CD4-positive, alpha-beta T cell treated with Interferon gamma for 1 hour (primary cell): ENCODE measurements at places on chromosomes 3 and 15.

GRCh38 chr15:82045179-82045891, 483 bp downstream of the MEX3B start:
- no peak for DNase-seq

- DNase-seq, result no peak
These were observed 638.8 kb upstream of the GRM7 start for GRCh38 chr3:6222069-6222468.

GRCh38 chr15:68464448-68465090, 32.6 kb upstream of the ITGA11 start:
- no peak for DNase-seq

DNA sequence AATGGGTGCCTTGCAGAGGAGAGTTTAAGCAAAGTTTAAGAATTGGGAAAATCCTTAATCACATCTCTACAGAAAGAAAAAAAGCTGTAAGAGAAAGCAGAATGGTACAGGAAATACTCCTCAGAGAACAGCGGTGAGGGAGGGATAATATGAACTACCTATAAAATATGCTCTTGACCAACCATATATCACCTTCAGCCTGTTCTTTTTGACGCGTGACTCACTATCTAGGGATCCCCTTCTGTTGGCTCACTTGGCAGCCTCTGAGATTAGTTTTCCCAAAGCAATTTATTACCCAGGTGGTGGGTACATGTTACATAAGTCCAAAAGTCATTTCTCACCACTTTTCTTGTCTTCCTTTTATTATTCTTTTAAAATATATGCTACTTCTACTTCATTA, 97.7 kb downstream of the CNTN6 start:
- no peak for DNase-seq

- no peak for DNase-seq
These were observed 60.7 kb upstream of the GOLGA6B start for GRCh38 chr15:72593838-72594237.

GRCh38 chr3:55828712-55829111, 341.6 kb upstream of the WNT5A start:
- DNase-seq, result no peak

DNA sequence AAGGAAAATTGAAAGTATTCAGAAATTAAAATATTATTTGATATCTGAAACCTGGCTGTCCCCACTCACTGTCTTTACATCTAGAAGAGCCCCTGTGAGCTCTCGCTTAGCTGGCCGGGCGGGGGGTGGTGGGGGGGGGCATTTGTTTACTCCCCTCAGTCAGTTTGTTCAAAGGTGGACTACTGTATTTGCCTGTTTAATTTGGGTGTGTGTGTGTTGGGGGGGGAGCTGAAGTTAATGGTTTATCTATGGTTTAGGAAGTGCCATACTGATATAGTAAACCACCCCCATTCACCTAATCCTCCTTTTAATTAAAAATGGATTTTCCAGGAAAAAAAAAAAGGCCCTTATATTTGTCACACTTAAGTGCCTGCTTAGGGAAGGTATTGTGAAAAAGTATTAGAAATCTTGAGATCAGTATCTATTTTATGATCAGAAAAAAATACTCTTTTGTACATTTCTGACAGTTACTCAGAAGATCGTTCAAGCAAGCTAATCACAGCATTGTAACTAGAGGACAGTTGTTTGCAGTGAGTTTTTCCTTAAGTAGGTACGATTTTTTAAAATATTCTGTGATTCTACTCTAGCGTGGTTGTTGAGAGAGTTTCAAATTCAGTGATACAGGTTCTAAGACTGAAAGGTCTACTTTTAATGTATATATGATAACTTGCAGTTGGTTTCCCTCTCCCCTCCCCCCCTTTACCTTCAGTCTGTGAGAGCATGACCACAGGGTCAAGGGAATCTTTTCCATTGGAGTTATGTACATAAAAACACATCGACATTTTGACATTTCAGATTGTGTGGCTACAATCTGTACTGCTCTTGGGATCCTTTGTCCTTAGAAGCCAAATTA, 8.5 kb downstream of the NR2F2 start:
- DNase-seq, result no peak

DNA sequence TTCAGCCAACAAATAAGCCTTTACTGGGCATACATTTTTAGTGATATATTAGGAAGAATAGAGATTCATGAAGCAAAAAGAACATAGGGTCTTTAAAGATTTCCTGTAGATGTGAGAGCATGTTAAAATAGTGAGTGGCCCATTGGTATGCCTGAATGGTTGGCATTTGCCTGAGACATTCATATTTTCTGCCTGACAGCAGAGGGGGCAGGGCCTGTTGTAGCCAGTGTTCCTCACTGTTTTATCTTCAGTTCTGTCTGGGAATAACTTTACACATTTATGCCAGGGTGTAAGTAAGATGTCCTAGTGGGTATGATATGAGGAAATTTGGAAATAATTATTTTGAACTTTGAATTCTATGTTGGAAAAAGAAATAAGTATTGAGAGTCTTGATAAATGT, 704.7 kb upstream of the ARPP21 start:
- no peak for DNase-seq

- no peak for DNase-seq
These were observed 265.2 kb upstream of the TLE3 start for GRCh38 chr15:70362886-70363285.

GRCh38 chr3:126389794-126390146, 4.9 kb upstream of the CFAP100 start:
- no peak for DNase-seq

- DNase-seq, result no peak
These were observed 314.6 kb upstream of the PROK2 start for GRCh38 chr3:72099326-72100079.

- no peak for DNase-seq
These were observed 1.5 kb downstream of the CEP63 start for GRCh38 chr3:134487406-134487805.

DNA sequence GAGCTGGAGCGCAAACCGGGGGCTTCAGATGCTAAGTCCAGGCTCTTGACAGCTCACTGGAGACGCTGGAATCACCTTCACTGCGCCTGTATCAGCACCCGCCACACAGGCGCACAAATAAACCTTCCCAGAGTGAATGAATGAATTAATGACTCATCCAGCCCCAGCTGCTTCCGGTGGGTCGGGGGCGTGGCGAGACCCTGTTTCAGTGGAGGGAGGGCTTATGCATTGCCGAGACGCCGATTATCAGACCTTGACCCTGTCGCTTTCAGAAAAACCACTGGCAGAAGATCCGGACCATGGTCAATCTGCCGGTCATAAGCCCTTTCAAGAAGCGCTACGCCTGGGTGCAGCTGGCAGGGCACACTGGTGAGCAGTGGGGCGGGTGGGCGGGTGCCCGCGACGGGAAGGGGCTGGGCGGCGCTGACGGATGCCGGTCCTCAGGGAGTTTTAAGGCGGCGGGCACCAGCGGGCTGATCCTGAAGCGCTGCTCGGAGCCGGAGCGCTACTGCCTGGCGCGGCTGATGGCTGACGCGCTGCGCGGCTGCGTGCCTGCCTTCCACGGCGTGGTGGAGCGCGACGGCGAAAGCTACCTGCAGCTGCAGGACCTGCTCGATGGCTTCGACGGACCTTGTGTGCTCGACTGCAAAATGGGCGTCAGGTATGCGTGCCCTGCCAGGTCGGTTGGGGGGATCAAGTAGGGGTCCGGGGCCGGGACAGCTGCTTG, 7.7 kb downstream of the ITPKA start:
- DNase-seq, result no peak
